Prostate gland (tissue), 2 donors: ENCODE measurements at places on chromosomes 5 and 9. TPM values are rescaled to one million over a fixed set of nuclear protein-coding genes. Genes with fewer than 3 reads are reported as not detected.

CD180 gene
- 0.18 TPM for total RNA-seq

SLC4A9 gene
- total RNA-seq: not detected

GFPT2 gene
- 3.2 TPM for total RNA-seq

OTULIN gene
- total RNA-seq: 35.5 TPM

FOXD4L6 gene
- 0.09 TPM for total RNA-seq

TUSC1 gene
- total RNA-seq: 35.6 TPM

SPINK7 gene
- total RNA-seq: not detected

OR1Q1 gene
- total RNA-seq: not detected

MEIKIN gene
- not detected for total RNA-seq

EIF4E1B gene
- not detected for total RNA-seq

ENTREP1 gene
- total RNA-seq: 32.8 TPM

GOLPH3 gene
- 118 TPM for total RNA-seq

SLC6A19 gene
- total RNA-seq: 0.17 TPM

ORM2 gene
- 1.9 TPM for total RNA-seq

SPINK4 gene
- not detected for total RNA-seq

SOX30 gene
- 14.4 TPM for total RNA-seq

TOR4A gene
- total RNA-seq: 1.6 TPM

GLDC gene
- 4.0 TPM for total RNA-seq

GPR150 gene
- 3.0 TPM for total RNA-seq

MCC gene
- total RNA-seq: 54.1 TPM

DDX4 gene
- total RNA-seq: 34.9 TPM

PRLR gene
- 7.1 TPM for total RNA-seq

POLE3 gene
- 42.7 TPM for total RNA-seq

CCDC192 gene
- not detected for total RNA-seq

OR1J2 gene
- total RNA-seq: not detected

IFNA13 gene
- not detected for total RNA-seq

PMPCA gene
- 29.2 TPM for total RNA-seq

MEGF10 gene
- 0.77 TPM for total RNA-seq

LHX2 gene
- total RNA-seq: not detected

CANX gene
- 341 TPM for total RNA-seq

IFNE gene
- total RNA-seq: not detected

CCDC183 gene
- total RNA-seq: 9.5 TPM

INPP5E gene
- total RNA-seq: 22.7 TPM

ARAP3 gene
- total RNA-seq: 8.4 TPM

TSLP gene
- 1.0 TPM for total RNA-seq
